ENCODE measurements at places on chromosomes 13 and 19. TPM values are rescaled to one million over a fixed set of nuclear protein-coding genes. Genes with fewer than 3 reads are reported as not detected.

Gene ZNF578
- 6.8 TPM for total RNA-seq

Gene ZNF324
- 20.2 TPM for total RNA-seq

GRCh38 chr13:29505950-29506349, 89.5 kb downstream of the SLC7A1 start:
- H3K4me3 ChIP-seq = no peak overlapping the region
- DNase-seq = no peak
- peaks cover 3% of the 10 kb centered on the region for H3K4me1 ChIP-seq
- no peak overlapping the region for H3K27ac ChIP-seq
- no peaks in the 10 kb centered on the region for H3K36me3 ChIP-seq

GRCh38 chr19:2524840-2525723, 49.2 kb downstream of the GADD45B start:
- H3K36me3 ChIP-seq = no peaks in the 10 kb centered on the region
- peak overlapping the region; percentile 12 for H3K4me3 ChIP-seq
- peaks cover 5% of the 10 kb centered on the region for H3K4me1 ChIP-seq
- no peaks in the 10 kb centered on the region for H3K27me3 ChIP-seq

DNA sequence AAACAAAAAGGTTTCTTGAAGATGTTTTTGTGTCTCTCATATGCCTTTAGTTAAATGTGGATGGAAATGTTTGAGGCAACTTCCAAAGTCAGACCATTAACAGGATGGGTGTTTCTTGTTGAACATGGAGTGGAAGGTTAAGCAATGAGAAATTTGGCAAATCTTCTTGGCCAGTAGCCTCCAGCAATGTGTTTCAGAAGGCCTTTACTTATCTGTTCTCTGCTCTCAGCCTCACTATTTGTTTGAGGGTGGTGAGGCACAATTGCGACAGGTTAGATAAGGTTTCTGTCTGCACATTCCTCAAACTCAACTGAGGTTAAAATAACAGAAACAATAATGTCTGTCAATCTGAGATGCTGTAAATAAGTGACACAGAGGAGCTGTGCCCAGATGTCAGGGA, 1019.0 kb downstream of the DIAPH3 start:
- DNase-seq = no peak
- H3K27ac ChIP-seq = no peak overlapping the region
- H3K4me1 ChIP-seq = no peaks in the 10 kb centered on the region
- H3K4me3 ChIP-seq = no peak overlapping the region
- no peaks in the 10 kb centered on the region for H3K27me3 ChIP-seq
- no peaks in the 10 kb centered on the region for H3K36me3 ChIP-seq

DNA sequence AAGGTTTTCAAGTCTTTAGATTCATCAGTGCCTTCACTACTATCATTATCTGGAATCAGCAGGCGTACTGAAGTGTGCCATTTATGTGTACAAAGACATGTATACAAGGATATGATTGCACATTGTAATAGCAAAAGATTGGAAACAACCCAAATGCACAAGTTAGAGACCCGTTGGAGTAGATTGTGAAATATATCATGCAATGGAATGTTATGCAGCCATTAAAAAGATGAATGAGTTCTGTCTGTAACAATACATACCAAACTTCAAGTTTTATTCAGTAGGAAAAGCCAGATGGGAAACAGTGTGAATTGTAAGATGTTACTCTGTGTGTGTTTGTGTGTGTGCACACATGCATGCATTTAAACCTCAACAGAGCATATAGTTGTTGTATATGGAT, 97.9 kb downstream of the DGKH start:
- H3K36me3 ChIP-seq = no peaks in the 10 kb centered on the region
- H3K27me3 ChIP-seq = no peaks in the 10 kb centered on the region
- H3K4me3 ChIP-seq = no peak overlapping the region
- H3K27ac ChIP-seq = no peak overlapping the region

GRCh38 chr13:108781312-108781711, 151.9 kb downstream of the MYO16 start:
- no peak for DNase-seq
- no peaks in the 10 kb centered on the region for H3K36me3 ChIP-seq
- no peaks in the 10 kb centered on the region for H3K4me1 ChIP-seq
- no peak overlapping the region for H3K4me3 ChIP-seq

GRCh38 chr13:49253310-49253709, 5.6 kb downstream of the CDADC1 start:
- H3K4me1 ChIP-seq = no peaks in the 10 kb centered on the region
- H3K27me3 ChIP-seq = no peaks in the 10 kb centered on the region
- no peaks in the 10 kb centered on the region for H3K36me3 ChIP-seq
- no peak overlapping the region for H3K27ac ChIP-seq

DNA sequence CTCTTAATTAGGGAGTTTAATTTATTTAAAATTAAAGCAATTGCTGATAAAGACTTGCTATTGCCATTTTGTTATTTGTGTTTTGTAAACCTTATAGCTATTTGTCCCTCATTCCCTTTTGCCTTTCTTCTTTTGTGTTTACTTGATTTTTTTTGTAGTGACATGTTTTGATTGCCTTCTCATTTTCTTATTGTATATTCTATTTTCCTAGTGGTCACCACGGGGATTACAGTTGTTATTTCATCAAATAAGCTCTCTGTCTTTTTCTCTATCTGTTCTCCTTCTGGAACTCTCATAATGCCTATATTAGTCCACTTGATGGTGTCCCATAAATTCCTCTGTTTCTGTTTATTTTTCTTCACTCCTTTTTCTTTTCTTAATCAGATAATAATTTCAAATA, 64.4 kb upstream of the FRY start:
- H3K27ac ChIP-seq = no peak overlapping the region
- H3K27me3 ChIP-seq = no peaks in the 10 kb centered on the region
- H3K4me3 ChIP-seq = no peak overlapping the region
- H3K4me1 ChIP-seq = no peaks in the 10 kb centered on the region
- DNase-seq = no peak
- no peaks in the 10 kb centered on the region for H3K36me3 ChIP-seq

Gene TTC9B
- not detected for total RNA-seq

Gene RNF225
- not detected for total RNA-seq

- DNase-seq = no peak
- no peaks in the 10 kb centered on the region for H3K36me3 ChIP-seq
- H3K27ac ChIP-seq = no peak overlapping the region
- no peaks in the 10 kb centered on the region for H3K27me3 ChIP-seq
- no peaks in the 10 kb centered on the region for H3K4me1 ChIP-seq
- no peak overlapping the region for H3K4me3 ChIP-seq
These were observed 4.6 kb upstream of the ERVK3-1 start for GRCh38 chr19:58300620-58301019.

Gene GJB6
- not detected for total RNA-seq

Gene VSTM1
- not detected for total RNA-seq

DNA sequence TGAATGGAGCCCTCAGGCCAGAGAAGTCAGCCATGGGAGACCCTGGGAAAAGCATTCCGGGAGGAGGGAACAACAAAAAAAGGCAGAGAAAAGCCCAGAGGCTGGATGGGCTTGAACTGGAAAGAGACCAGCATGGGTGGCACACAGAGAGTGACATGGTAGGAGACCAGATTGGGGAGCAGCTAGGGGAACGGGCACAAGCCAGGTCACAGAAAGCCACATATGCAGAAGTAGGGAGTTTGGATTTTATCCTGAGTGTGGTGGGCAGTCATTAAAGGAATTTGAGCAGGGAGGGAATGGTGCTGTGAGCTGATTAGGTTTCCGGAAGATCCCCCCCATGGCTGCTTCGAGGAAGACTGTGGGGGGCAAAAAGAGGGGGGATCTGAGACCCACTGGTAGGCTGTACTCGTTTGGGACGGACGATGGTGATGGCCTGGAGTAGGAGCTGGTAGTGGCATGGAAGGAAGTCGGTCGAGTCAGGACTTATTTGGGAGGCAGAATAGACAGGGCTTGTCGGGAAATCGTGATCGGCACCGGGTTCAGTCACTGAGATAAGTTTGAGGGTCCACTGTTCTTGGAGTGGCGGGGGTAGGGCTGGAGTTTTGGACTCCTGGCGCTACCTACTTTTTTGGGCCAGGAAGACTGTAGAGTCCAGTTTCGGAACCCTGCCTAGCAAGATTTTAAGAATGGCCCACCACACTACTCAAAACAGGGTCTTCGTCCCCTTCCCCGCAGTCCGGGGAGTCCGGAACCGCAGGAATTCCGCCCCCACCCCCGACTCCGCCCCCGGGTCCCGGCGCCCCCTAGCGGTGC, 949 bp downstream of the SERTAD1 start:
- H3K4me1 ChIP-seq = no peaks in the 10 kb centered on the region
- no peaks in the 10 kb centered on the region for H3K36me3 ChIP-seq
- H3K4me3 ChIP-seq = peak overlapping the region; percentile 93
- H3K27ac ChIP-seq = peak overlapping the region; percentile 98

Gene LILRA6
- total RNA-seq = 1.7 TPM

DNA sequence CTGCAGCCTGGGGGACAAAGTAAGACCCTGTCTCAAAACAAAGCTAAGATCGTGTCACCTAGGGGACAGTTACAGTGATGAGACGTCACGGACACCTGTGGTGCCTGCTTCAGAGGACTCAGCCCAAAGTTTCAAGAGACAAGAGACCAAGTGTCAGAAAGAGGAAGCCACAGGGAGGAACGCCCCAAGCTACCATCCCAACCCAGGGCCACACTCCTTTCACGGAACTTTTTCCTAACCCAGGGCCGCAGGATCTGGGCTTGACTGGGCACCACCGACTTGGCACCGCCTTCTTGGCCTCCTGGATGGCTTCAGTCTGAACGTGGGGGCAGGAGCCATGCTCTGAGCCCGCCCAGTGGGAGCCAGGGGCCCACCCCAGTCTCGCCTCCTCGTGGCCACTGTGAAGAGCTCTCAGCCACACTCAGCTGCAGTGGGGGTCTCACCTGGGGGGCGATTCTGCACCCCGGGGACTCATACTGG, 8.5 kb downstream of the MOB3A start:
- no peaks in the 10 kb centered on the region for H3K27me3 ChIP-seq
- no peak overlapping the region for H3K27ac ChIP-seq
- no peak for DNase-seq
- no peaks in the 10 kb centered on the region for H3K4me1 ChIP-seq
- no peaks in the 10 kb centered on the region for H3K36me3 ChIP-seq
- no peak overlapping the region for H3K4me3 ChIP-seq

GRCh38 chr13:99237981-99238662, 20.1 kb downstream of the GPR18 start:
- no peaks in the 10 kb centered on the region for H3K4me1 ChIP-seq
- no peaks in the 10 kb centered on the region for H3K36me3 ChIP-seq
- no peak for DNase-seq

Gene MED25
- 27.7 TPM for total RNA-seq

DNA sequence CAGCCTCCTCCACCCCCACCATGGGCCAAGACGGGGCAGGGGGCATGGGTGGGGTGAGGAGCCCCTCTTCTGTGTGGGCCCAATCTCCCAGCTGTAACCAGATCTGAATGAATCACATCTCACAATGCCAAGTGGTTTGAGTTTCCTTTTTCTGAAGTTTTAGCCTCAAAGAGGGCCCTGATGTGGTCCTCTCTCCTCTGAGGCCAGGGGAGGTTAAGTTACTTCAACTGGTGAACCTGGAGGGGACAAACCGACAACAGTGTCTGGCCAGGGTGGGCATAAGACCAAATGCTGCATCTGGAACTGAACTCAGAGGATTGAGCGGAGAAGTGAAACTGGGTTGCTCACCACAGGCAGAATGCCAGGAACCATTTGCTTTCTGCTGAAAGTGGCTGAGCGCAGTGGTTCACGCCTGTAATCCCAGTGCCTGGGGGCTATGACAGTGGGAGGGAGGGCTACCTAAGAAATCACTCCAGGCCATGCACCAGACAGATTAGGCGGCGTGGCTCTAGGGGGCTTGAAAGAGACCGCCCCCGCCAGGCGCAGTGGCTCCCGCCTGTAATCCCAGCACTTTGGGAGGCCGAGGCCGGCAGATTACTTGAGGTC, 15.4 kb upstream of the IRGC start:
- no peaks in the 10 kb centered on the region for H3K27me3 ChIP-seq
- H3K27ac ChIP-seq = peak overlapping the region; percentile 83
- H3K4me1 ChIP-seq = no peaks in the 10 kb centered on the region
- H3K4me3 ChIP-seq = peak overlapping the region; percentile 21
- DNase-seq = peak; percentile 70

Gene ACP7
- not detected for total RNA-seq

GRCh38 chr13:30354493-30355383, 47.4 kb upstream of the KATNAL1 start:
- H3K27me3 ChIP-seq = no peaks in the 10 kb centered on the region
- no peaks in the 10 kb centered on the region for H3K4me1 ChIP-seq
- no peak overlapping the region for H3K27ac ChIP-seq
- no peak for DNase-seq
- no peak overlapping the region for H3K4me3 ChIP-seq
